ENCODE measurements at places on chromosomes 5 and 9. TPM values are rescaled to one million over a fixed set of nuclear protein-coding genes. Genes with fewer than 3 reads are reported as not detected.

The PNPLA7 gene
- 1.7 TPM for total RNA-seq

DNA sequence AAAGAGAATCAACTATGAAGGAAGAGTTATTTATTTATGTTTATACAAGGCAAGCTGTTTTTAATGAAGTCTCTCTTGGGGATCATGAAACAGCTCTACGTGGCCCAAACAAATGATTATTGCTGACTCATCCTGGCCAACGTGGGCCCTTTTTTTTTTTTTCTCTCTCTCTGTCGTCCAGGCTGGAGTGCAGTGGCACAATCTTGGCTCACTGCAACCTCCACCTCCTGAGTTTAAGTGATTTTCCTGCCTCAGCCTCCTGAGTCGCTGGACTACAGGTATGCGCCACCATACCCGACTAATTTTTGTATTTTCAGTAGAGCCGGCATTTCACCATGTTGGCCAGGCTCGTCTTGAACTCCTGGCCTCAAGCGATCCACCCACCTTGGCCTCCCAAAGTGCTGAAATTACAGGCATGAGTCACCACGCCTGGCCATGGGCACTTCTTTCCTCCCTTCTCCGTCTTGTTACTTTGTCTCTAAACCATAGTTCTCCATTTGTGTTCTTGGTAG, 98.3 kb downstream of the BASP1 start:
- DNase-seq: no peak

- no peak for DNase-seq
These were observed 450.0 kb downstream of the GADD45G start for GRCh38 chr9:90054810-90055209.

The RANBP3L gene
- not detected for total RNA-seq

DNA sequence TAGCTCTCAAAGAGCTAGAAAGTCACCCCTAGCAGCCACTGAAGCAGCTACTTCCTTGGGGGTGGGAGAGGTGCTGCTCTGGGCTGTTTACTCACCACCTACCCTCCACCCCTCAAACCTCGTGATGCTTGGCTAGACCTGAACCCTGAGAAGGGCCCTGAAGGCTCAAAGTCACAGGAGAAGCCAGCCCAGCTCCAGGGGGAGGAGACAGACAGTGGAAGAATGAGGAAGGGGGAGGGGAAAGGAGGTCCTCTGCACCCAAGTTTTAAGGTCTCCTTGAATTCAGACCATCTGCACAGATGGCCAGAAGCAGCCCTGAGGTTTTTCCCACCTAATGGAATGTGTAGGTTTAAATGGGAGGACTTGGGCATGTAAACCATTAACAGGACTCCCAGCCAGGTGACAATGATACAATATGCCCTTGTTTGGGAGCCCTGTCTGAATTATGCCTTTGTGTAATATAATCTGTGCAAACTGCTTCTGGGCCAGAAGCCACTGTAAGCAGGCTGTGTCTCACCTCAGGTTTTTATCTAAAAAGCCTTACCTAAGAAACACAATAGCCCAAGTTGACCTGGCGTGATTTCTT, 180.5 kb downstream of the PIK3R1 start:
- DNase-seq: no peak

GRCh38 chr5:111830333-111830732, 73.3 kb upstream of the NREP start:
- no peak for DNase-seq

GRCh38 chr9:94679587-94679986, 40.3 kb upstream of the FBP1 start:
- DNase-seq: no peak

GRCh38 chr9:99126312-99126711, 21.4 kb downstream of the TGFBR1 start:
- DNase-seq: no peak

The SURF2 gene
- total RNA-seq: 11.7 TPM

DNA sequence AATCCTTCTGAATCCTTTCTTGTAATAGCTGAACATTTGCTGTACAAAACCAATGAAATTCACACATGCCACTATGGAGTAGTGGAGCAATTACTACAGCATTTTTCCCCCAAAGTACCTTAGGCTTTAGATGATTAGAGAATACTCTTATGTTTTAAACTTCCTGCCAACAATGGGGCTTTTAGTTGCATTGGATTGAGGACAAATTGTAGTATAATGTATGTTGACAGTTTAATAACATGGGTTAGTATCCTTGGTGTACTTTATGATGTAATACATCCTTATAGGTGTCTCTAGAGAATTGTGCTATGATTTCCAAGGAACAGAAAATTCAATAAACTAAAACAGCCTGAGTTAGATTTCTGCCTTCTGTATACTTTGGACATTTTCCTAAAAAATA, 422.7 kb upstream of the GRAMD2B start:
- DNase-seq: no peak

DNA sequence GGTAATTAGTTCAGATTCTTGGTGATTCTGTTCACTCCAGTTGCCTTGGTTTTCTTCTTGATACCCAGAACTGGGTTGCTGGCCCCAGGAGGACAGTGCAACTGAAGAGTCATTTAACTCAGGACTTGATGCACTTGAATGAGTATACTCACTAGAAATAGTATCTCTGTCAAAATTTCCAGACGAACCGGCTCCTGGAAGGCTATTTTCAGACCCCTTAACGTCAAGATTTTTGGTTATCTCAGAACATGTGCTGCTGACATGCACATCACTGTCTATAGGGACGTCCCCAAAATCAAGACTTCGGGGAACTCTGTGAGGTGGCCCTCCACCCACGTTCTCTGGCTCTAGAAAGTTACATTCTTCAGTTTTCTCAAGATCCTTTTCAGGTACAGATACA, 56.7 kb upstream of the PCA3 start:
- no peak for DNase-seq

- DNase-seq: no peak
These were observed 110.3 kb downstream of the SLC12A2 start for GRCh38 chr5:128193665-128194390.

GRCh38 chr5:129460672-129460935, 506 bp downstream of the ADAMTS19 start:
- no peak for DNase-seq

The C9orf153 gene
- 0.14 TPM for total RNA-seq

DNA sequence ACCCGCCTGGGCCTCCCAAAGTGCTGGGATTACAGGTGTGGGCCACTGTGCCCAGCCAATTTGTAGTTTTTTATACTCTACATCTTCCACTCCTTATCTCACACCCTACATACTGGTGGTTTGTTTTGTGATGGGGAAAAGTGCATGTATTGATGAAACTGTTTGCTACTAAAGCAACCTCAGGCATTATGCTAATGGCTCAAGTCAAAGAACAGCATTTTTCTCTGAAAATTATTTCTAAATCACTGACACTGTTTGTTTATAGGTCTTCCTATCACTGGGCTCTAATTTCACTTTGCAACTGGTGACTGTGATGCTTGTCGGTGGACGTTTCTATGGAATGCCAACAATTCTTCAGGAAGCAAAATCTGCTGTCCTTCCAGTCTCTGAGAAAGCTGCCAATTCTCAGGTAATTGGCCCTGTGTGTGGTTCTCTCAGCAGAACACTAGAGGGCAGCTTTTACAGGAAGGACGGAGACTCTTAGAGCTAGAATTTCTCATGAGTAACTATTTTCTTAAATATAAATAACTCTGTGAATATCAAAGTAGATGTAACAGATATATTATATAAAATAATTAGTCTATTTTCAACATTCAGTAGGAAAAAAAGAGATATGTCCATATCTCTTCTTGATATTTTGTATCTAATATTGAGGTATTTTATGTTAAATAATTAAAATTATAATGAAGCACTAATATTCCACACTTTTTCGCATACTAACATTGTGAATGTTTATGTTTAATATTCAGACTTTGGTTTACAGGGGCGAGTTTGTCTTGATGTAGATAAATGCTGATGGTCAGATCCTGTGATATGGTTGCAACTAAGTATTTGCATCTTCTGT, 244.1 kb downstream of the ADGRV1 start:
- peak; percentile 62 for DNase-seq

Measured in dermis blood vessel endothelial cell (primary cell).